SJSA1 (cell line): ENCODE measurements at places on chromosomes 2 and 18. TPM values are rescaled to one million over a fixed set of nuclear protein-coding genes. Genes with fewer than 3 reads are reported as not detected.

DNA sequence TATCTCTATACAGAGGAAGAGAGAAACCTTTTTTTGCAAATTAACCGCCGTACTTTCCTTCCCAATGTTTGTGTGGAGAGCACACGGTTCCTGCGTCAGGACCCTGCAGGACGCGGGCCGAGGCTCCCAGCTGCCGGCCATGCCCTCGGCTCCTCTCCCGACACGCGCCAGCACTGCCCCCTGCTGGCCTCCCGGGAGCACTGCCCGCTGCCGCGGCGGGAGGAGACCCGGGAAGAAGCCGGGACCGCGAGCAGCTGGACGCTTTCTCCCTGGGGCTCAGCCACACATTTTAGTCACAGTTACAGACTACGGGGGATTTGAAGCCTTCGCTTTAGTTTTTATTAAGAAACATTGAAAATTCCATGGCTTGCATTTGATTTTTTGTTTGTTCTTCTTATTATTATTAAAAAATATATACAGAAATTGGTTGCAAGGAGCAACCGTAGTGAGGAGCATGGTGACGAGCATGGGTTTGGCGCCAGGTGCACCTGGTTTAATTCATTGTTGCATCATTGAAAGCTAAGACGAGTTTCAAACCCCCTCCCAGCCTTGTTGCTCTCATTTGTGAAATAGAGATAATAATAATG is 401.2 kb downstream of the GALR1 start:
- DNase-seq = peak; percentile 64

DNA sequence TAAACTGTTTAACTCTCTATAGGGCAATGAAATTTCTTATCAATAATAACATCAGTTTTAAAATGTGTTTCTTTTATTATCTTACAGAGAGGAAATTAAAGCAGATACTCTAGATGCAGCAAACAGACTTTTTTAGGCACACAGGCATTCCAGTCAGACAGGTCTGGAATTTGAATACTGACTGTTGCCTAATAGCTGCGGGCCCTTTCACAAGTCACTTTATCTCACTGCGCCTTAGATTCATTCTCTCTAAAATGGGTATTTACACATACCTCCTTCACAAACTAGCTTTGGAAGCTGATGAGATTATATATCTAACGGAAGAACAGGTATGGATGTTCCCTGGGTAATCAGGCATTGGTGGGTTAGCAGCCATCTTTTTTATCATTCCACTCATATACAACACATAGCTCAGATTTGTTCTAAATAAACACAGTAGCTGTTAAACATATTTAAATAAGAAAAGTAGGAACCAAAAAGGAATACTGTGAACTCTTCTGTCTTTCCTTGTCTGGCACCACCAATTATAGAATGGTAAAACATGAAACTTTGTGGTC is 104.2 kb downstream of the LRP2 start:
- no peak for DNase-seq

GRCh38 chr2:216563646-216564045 is 65.0 kb downstream of the RPL37A start:
- no peak for DNase-seq

DNA sequence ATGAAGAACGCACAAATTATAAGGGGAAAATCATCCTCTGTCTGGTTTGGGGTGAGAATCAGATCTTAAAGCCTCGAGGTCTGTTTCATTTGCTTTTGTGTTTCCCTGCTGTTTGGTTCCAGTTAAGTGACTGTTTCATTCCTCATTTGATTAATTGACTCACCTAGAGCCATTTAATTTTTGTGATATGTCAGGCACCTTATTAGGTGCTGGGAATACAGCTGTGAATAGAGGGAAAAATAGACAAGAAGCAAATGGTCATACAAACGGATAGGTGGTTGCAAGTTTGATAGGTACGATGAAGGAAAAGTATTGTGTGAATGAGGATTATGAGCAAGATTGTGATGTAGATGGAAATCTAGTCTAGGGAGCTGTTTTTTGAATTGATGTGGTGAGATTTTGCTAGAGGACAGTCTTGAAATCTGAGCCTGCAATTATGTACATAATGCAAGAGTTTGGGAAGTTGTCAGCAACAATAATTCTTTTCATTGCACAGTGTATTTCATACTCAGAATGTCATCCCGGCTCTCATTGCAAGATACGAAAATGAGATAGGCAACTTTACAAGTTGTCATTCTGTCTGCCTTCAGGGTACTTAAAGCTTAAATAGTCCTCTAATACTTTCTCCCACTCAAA is 2.2 kb downstream of the ACSL3 start:
- no peak for DNase-seq

DNA sequence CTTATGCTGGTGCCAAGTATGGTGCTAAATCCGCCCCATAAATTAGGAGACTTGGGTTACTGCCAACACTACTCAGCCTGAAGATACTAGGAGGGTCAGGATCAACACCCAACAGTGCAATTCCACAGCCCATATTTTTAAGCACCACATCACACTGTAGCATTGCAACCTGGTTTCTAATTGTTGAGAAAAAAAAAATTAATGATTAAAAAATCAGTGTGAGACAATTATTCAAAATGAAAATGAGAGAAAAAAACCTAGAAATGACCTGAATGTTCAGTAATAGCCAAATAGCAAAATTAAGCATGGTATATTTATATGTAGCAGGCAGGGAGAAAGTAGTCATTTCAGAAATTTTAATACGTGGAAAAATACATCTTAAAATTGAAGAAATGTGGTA is 29.2 kb upstream of the HNRNPLL start:
- peak; percentile 4 for DNase-seq

DNA sequence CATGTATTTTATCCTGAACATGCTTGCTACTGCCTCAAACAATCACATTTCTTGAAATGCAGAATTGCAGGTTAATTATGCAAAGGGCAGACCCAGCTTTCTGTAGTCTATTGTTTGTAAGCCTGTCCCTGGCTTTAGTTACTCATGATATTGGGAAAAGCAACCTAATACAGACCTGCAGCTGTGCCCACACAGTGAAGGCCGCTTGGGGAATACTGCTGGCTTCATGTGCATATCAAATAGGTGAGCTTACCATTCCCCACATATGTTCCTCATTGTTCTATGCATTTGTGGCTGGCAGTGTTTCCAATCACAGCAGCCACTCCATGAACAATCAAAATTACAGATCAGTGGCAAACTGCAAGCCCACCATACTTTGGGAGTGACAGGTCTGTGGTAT is 186.3 kb downstream of the TMEM163 start:
- no peak for DNase-seq

- DNase-seq = no peak
Observed at GRCh38 chr2:195610717-195611116, 46.3 kb upstream of the SLC39A10 start.

GRCh38 chr2:128164311-128164710 is 73.3 kb downstream of the UGGT1 start:
- no peak for DNase-seq

DNA sequence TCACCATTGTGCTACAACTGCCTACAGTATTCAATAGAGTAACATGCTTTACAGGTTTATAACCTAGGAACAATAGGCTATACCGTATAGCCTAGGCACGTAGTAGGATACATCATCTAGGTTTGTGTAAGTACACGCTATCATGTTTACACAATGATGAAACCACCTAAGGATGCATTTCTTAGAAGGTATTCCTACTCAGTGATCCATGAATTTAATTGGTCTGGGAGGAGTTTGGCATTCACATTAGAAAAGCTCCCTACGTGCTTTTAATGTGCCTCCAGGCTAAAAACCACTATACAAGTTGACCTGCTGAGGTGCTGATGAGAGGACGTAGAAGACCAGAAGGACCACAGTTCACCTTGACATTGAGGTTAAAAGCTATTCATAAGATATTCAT is 154.5 kb upstream of the LRRTM1 start:
- no peak for DNase-seq

GRCh38 chr2:5524551-5524950 is 167.6 kb upstream of the SOX11 start:
- DNase-seq = no peak

LYPD6 gene
- total RNA-seq = 9.0 and 15.0 TPM in 2 replicates

- DNase-seq = no peak
Observed at GRCh38 chr2:236545814-236546480, 23.7 kb upstream of the ACKR3 start.

- no peak for DNase-seq
Observed at GRCh38 chr18:8506251-8507049, 102.8 kb upstream of the RAB12 start.

- no peak for DNase-seq
Observed at GRCh38 chr18:11066038-11066437, 83.3 kb downstream of the PIEZO2 start.

CAPN13 gene
- not detected in 2 replicates for total RNA-seq

SLC4A3 gene
- 4.0 and 4.1 TPM in 2 replicates for total RNA-seq

GRCh38 chr2:110140401-110140800 is 24.8 kb upstream of the MALL start:
- DNase-seq = no peak
